Mucosa of descending colon (tissue), 3 donors: ENCODE measurements at places on chromosomes 5 and 9. TPM values are rescaled to one million over a fixed set of nuclear protein-coding genes. Genes with fewer than 3 reads are reported as not detected.

The SPRY4 gene
- total RNA-seq, result 13.8 TPM

The ACOT12 gene
- not detected for total RNA-seq

The ARL14EPL gene
- not detected for total RNA-seq

The SPZ1 gene
- not detected for total RNA-seq

The DMGDH gene
- 3.6 TPM for total RNA-seq

The C5orf22 gene
- 24.0 TPM for total RNA-seq

The IFNA10 gene
- not detected for total RNA-seq

The DHFR gene
- total RNA-seq, result 15.3 TPM
